Neuronal stem cell (in vitro differentiated cells): ENCODE measurements at places on chromosomes 1 and 21.

GRCh38 chr1:1455366-1455884, 5.9 kb downstream of the ATAD3C start:
- no peak for DNase-seq

DNA sequence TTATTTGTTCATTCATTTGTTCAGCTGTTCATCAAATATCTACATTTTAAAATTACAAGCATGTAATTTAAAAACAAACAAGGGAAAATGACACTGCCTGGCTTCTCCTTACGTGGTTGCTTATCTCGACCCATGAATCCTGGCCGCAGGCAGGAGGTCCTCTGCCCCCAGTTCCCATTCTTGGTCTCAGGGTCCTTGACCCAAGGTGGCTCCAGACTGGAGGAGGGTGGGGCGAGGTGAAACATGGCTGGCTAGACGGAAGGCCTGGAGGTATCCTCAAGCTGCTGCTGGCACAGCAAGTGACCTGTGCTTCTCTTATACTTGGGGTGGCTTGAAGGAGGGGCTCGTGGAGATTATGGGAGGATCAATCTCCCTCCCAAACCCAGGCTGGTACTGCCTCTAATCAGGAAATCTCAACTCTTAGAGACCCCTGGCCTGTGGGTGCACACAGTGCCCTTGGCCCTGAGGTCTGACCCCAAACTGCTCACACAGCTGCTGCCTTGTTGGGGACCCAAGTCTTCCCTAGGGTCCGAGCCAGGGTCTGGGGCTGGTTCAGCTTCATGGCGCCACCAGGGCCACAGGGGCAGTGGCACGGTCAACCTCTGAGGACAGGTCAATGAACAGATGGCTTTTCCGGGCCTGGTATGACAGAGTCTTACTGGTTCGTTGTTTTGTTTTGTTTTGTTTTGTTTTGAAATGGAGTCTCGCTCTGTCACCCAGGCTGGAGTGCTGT, 63.7 kb downstream of the SCCPDH start:
- DNase-seq: no peak

DNA sequence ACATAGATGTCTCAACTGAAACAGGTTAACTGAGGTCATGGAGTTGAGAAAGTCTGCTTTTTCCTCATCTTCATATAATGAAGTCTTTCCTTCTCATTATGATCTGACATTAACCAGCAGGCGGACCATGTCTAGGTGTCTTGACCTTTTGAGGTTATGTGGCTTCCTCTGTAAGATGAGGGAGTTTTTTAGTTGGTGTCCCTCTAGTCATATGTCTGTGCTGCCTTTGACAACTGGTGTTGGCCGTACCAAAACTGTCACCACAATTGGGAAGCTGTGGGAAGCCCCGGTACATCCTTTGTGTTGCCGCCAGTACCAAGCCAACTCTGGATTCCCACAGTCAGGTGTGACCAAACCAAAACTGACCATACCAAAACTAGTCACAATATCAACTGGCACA, 105.1 kb downstream of the PBX1 start:
- no peak for DNase-seq

DNA sequence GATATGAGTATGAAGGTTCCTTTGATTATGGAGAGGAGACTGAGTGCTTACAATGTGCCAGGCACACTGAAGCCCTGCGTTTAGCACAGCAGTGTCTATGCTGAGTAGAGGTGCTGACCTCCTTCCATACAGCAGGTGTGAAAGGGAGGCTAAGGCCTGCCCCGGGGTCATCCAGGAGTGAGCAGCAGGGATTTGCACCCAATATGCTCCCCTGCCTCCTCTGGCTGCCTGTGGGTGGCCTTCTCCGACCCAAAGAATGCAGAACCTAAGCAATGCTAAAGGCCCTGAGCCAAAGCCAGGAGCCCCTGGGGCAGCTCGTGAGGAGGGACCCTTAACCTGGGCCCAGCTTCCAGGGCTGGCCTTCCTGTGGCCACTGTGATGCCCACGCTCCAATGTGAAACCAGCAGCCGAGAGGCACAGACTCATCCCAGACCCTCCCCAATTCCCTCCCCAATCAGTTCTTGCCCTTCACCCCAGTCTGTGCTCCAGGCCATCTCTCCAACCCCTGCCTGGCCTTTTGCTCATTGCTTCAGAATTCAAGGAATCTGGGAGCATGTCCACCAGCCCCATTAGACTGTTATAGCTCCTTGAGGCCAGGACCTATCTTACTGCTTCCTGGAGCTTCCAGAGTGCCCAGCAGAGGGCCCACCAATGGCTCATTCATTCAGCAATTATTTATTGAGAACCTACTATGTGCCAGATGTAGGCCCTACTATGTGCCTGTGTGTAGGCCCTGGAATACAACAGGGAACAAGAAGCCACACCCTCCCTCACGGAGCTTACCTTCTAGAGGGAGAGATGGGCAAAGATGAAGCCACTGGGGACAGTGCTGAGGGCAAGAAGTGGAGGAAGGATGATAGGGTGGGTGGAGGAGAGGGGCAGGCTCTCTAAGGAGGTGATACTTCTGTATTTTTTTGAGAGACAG, 53.3 kb downstream of the TAS1R2 start:
- DNase-seq: no peak

DNA sequence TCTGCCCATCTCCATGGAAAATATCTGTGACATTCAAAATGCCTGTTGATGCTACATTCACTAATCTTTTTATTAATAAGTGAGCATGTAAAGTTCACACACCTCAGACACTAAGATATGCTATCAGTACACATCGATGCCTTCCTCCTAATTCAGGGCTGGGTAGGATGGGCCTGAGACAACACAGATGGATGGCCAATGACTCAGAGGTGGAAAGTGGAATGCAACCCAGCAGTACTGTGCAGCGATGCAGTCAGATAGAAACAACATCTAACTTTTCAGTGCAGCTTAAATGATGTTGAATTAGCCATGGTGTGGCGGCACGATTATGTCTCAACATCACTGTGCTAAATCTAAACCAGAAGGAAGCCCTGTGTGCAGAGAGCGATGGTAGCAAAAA, 161.6 kb upstream of the KCNJ15 start:
- DNase-seq: no peak
